ENCODE measurements at places on chromosomes 3 and 15.

DNA sequence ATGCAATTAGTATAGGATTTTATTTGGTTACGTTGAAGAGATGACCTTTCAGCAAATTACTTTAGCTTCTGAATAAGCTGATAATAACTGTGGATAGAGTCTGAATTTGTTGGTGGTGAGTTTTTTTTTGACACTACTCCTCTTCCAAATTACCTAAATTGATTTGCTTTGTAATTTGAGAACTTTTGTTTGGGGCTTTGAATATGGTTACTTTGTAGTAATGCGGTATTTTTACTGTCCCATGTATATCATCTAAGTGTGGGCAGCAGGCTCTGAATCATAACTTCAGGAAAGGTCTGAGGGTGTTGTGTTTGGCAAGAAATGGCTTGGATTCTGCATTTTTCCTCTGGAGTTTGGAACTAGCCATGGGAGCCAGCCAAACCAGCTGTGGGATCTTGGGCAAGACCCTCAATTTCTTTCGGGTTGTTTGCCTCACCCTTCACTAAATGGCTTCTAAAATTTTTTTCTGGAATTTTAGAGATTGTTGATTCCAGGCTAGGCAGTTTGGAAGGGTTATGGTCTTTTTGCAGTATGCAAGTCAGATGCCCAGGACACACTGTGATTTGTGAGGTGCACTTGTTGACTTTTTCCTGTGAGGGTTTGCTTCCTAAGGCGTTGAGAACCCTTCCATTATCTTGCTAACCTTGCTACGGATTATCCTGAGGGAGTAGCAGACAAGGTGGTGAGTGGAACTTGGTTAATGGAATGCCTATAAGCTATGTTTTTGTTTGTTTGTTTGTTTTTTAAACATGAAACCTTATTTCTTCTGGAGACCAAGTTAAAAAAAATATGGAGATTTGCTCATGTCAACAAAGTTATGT lies 10.4 kb downstream of the PTPRG start:
- no peak for DNase-seq

DNA sequence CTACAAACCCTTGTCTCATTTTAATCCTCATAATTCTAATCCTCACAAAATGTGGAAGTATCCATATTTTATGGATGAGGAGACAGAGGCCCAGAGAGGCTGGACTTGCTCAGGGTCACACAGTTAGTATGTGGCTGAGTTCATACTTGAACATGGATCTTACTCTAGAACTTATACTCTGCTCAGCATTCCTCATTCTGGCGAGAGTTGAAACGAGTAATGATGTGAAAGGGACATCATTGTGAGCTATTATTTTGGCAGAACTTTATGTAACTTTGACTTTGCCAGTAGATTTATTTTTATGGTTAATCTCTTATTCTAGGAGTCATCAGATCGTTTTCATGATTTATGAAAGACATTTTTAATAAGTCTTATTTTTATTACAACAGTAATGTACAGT lies 17.5 kb downstream of the AKAP13 start:
- no peak for DNase-seq

DNA sequence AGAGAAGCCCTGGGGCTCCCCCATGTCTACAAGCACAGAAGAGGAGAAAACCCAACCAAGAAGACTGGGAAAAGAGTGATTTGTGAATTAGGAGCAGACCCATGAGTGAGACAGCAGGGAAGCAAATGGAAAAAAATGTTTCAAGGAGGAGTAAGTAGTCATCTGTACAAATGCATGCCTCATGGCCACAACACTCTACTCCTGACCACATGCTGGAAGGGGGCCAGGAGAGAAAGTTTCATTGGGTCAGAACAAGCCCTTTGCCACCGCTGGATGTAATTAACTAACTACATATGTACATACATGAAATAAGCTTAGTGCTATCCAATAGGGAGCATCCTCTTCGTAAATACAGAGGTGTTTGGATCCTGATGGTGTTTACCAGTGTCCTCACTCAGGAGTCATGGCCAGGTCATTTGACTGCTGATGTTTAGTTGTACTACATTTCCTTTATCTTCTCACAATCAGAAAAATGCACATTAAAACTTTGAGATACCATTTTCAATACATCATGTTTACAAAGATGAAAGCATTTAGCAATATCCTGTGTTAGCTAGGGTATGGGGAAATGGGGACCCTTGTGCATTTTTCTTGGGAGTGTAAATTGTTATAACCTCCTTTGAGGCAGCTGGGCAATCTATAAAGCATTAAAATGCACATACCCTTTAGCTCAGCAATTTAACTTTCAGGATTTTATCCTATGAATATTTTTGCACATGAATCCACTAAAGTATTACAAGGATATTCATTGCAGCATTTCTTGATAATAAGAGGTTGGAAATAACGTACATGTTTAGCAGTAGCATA lies 27.1 kb downstream of the CLRN1 start:
- no peak for DNase-seq

- no peak for DNase-seq
Measured at GRCh38 chr3:64049136-64049535, 25.8 kb upstream of the PSMD6 start.

GRCh38 chr3:148073721-148074456 lies 623.8 kb upstream of the AGTR1 start:
- DNase-seq = no peak
